ENCODE measurements at places on chromosomes 13 and 19.

GRCh38 chr13:110310541-110311442, 3.7 kb downstream of the COL4A2 start:
- no peak for DNase-seq

DNA sequence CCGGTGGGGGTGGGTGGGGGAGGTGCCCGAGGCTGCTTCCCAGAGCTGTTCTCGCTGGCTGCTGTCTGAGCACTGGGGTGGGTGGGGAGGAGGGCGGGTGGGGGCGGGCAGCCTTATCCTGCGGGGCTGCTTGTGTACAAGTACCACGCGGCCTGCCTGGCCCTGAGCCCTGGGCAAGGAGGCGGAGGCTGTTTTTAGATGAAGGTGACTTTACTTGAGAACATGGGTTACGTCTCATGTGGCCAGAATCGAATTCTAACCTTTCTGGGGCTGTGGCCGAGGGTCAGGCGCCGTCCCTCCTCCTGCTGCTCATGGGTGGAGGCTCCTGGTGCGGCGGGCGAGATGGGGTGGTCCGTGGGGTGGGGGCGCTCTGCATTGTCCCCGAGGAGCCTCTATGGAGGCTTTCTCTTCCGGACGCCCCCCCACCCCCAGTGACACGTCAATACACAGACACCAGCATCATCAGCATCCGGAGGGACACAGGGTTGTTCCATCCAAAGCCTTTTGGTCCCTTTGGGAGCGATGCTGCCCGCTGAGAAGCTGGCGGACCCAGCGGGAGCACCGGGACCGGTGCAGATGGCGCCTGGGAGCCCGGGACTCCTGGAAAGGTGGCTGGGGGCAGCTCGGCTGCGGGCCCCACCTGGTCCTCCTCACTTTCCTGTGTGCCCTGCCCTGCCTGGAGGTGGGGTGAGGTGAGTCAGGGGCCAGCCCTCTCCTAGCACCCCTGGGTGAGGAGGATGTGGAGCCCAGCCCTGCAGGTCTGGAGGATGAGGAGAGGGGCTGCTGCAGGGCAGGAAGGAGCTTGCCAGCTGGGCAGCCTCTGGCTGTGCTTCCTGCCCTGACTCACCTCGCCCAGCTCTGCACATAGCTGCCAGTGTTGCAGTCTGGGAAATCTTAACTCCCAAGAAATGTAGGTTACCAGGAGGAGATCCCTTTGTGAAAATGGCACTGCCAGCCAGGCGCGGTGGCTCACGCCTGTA, 3.4 kb downstream of the BSG start:
- DNase-seq, result no peak

DNA sequence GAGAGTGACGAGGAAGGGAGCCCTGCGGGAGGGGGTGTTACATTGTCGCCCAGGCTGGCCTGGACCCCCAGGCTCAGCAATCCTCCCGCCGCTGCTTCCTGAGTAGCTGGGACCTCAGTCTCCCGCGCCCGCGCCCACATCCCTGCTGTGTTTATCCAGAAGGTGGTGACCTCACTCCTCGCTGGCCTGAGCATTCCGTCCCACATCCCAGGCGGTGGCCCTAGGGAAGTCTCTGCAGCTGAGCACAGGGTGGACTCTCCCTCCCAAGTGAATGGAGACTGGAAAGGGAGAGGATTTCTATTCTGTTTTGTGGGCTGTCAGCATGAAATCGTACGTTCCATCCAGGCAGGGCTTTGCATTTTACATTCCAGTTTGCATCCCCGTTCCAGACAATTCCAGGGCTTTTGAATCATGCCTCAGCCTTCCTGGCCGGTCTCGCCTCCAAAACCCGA, 401 bp upstream of the ZNF765 start:
- DNase-seq, result no peak

- no peak for DNase-seq
These were observed 45.2 kb downstream of the SCEL start for GRCh38 chr13:77580748-77581147.

- DNase-seq, result no peak
These were observed 43.7 kb downstream of the FRY start for GRCh38 chr13:32075170-32075851.

DNA sequence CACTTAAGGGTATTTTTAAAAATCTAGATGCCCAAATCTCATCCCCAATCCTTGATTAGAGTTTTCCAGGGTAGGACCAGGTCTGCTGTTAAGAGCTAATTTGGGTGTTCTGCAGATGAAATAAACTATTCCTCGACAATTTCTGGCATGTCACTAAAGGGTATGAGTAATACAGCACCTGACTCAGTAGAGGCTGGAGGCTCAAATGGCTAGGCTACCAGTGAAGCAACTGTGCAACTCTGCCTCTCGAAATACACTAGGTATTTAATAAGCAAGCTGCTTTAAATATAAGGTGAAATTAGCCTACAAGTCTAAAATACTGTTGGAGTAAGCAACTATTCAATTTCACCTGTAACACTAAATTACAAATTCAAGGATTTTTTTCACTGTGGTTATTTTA, 1.5 kb downstream of the RNF6 start:
- DNase-seq, result no peak

DNA sequence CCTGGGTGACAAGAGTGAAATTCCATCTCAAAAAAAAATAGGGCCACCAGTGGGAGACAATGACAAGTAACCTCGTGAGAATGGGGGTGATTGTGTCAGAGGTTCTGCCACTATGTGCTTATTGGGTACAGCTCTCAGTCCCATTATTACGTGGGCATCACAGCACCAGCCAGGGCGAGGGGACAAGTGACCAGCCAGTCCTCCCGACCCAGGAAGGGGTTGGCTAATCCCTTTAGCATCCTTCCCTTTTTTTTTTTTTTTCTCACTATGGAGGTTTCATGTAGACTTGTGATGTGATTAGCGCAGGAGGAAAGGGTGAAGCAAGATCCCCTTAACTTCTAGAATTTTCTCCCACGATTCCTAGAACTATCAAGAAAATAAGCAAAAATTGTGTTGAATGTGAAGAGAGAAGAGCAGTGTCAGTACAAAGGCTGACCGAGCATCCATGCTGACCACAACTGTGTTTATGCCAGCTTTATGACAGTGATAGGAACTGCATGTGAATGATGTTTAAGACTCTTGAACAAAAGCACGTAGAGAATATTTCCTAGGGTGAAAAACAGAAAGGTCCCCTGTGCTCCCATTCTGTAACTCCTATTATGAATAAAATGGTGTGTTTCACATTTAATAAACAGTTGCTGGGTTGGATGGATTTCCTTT, 50.0 kb downstream of the ALOX5AP start:
- DNase-seq, result no peak

- no peak for DNase-seq
These were observed 549.6 kb downstream of the FGF9 start for GRCh38 chr13:22220151-22221135.

DNA sequence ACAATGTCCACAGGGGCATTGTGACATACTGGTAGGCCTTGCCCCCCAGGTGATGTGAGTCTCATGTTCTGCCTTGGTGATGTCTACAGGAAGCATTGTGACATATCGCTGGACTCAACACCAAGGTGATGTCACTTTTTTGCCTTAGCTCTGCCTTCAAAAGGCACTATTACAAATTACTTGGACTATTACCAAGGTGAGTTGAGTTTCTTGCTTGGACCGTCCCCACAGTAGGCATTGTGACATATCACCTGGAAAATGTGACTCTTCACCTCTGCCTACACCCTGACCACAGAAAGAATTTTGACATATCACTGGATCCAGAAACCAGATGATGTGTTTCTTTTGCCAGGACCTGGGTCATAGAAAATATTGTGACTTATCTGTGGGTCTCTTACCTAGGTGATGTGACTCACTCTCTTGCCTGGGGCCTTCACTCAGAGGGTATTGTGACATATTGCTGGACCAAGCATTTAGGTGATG, 60.6 kb upstream of the ZNF724 start:
- DNase-seq, result no peak

- no peak for DNase-seq
These were observed 34.3 kb upstream of the SHKBP1 start for GRCh38 chr19:40542202-40542859.

GRCh38 chr19:55097864-55098715, 19.3 kb downstream of the PPP1R12C start:
- no peak for DNase-seq

DNA sequence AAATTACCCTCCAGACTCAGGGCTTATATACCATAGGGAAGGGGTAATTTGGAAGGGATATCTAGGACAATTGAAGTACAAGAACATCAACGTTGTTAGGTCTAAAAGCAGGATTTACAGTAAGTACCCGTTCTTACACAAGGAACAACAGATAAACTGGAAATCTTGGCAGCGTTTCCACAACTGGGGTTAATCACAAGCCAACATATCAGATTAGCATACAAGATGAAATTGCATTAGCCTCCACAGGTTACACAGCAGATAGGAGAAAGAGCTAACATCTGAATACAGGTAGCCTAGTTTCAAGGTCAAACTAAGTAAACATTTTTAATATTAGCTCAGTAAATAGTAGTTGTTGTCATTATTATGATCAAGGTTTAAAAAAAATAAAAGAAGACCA, 1214.0 kb upstream of the PCDH20 start:
- DNase-seq, result no peak

DNA sequence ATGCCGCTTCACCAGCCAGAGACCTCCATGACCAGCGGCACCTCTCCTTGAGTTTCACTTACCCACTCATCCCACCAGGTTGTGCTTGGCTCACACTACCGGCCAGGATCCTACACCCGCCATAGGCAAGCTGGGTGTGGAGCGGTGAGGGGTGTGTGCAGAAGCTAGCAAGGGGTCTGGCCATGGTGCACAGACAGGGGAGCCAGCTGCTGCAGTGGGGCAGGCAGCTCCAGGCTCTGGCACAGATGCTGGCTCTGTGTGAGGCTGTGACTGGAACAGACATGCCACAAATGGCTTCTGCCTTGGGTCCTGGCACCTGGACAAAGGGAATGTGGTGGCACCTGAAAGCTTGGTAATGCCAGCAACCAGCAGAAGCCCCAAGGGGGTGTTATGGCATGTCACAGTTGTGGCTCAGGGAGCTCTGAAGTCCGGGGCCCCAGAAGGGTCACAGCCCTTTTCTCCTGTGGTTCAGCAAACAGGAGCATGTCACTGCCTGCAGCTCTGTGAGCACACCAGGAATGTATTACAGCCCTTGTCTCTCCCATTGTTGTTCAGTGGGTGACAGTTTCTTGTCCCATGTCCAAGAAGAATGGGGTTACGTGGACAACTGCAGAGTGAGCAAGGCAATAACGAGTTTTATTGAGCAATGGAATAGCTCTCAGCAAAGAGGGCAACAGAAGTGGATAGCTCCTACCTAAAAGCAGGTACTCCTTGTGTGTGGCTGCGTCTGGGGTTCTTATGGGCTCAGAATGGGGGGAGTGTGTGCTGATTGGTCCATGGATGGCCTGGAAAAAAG, 2791.0 kb upstream of the PCDH20 start:
- DNase-seq, result no peak

DNA sequence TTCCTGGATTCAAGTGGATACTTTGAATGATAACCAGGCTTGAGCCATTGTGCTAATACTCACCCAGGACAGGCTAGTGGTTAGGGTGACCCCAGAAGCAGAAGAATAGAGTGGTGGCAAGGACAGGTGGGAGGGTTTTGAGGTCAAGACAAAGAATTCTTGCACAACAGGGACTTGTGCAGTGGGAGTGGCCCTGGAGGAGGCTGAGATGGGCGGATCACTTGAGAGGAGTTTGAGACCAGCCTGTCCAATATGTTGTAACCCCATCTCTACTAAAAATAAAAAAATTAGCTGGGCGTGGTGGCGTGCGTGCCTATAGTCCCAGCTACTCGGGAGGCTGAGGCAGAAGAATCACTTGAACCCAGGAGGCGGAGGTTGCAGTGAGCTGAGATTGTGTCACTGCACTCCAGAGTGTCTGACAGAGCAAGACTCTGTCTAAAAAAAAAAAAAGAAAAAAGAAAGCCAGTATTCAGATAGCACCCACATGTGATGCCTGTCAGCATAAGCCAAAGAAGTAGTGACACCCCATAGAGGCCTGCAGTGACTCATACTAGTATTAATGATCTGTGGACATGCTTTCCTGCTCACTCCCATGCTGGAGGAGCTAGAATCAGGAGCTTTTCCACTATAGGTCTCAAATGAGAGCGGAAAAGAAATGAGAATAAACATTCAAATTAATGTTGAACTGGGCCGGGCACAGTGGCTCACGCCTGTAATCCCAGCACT, 78.7 kb downstream of the RNF17 start:
- no peak for DNase-seq

DNA sequence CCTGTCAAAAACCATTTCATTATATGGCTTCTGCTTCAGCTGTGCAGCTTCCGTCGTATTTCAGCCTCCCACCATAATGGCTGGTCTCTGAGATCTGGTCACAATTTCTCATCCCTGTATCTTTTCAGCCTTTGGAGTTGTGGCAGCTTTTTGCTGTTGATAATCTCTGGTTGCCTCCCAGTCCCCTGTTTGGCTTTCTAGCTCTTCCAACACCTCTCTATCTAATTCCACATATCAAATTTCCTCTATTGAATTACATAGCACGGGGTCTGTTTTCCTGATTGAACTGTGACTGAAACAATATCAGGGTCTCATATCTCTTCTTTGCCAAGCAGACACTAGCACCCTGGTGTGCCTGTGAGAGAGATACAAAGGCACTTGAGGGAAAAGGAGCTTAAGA, 222.1 kb upstream of the OBI1 start:
- no peak for DNase-seq

- no peak for DNase-seq
These were observed 36.4 kb upstream of the UBAC2 start for GRCh38 chr13:99164226-99164625.

GRCh38 chr13:99542788-99543406, 41.6 kb downstream of the TM9SF2 start:
- DNase-seq, result no peak

DNA sequence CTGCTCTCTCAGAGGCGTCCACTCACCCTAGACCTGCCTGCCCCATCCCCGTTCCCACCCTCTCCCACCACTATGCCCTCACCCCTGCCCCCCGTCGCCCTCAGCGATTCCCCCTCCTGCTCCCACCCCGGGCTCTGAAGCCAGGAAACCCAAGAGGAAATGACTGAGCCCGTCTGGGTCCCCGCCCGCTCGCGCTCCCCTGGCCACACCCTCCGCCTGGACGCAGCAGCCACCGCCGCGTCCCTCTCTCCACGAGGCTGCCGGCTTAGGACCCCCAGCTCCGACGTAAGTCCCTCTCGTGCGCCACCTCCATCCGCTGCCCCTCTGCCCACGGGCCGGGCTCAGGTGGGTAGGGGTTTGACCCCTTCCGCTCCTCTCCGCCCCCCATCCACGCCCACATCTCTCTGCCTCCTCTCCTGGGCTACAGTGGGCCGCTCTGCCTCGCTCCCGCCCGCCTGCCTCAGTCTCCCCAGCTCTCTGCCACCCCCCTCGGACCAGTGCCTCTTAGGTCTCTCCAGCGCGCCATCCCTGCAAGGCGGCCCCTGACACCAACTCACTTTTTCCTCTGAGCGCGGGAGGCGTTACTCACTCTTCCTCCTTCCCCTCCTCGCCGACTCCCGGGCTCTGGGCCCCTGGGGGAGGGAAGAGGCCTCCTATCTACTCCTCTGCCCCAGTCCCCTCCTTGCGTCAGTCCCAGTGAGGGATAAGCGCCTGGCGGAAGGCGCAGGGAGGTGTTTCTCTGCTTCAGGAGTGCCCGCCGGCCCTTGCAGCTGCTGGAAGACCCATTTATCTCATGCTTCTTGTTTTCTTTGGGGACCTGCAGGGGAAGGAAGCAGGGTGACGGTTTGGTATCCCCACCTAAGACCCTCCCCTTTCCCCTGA, at the start of gene FXYD5:
TSS of gene FXYD5 (plus strand) at position 211 of the 882 bp plus-strand sequence. CDS start 816 bp downstream, outside the sequence.
- DNase-seq, result no peak

All from HCT116 (cell line).